ENCODE measurements at places on chromosomes 16 and 17.
A peak's percentile ranks its signal among the peaks of the same experiment; 100 is the strongest.

DNA sequence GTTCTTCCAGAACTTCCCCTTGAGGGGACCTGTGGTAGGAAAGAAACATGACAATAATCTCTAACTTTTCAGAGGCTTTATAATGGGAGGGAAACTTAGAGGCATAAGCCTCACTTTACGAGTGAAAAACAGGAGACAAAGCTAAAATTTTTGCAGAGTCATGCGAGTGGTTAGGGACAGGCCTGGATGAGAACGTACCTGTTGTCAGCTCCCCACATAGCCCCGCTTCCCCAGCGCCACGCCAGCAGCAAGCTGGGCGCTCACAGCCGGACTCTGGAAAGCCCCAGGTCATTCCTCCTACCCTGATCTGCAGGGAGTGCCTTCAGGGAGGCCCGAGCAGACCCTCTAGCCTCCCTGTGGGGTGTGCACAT, 53.6 kb downstream of the LDHD start:
- no peak for DNase-seq

GRCh38 chr17:30840771-30841170, 9.0 kb downstream of the ATAD5 start:
- no peak for DNase-seq

GRCh38 chr16:8375232-8375587, 215.1 kb downstream of the TMEM114 start:
- no peak for DNase-seq

- no peak for DNase-seq
Measured at GRCh38 chr17:34131386-34131785, 123.7 kb upstream of the CCL2 start.

GRCh38 chr17:42924891-42925290, 24.3 kb downstream of the G6PC1 start:
- DNase-seq, result no peak

- DNase-seq, result no peak
Measured at GRCh38 chr16:19868421-19868820, 16.2 kb downstream of the GPRC5B start.

GRCh38 chr17:5424909-5425308, 4.9 kb downstream of the RPAIN start:
- no peak for DNase-seq

- peak; percentile 14 for DNase-seq
Measured at GRCh38 chr16:87953308-87954215, 2.3 kb downstream of the BANP start.

- no peak for DNase-seq
Measured at GRCh38 chr16:66390346-66391108, 24.0 kb downstream of the CDH5 start.

- no peak for DNase-seq
Measured at GRCh38 chr16:69508033-69508755, 57.6 kb upstream of the NFAT5 start.
